ENCODE measurements at places on chromosomes 11 and 22.
A peak's percentile ranks its signal among the peaks of the same experiment; 100 is the strongest.

GRCh38 chr11:121238956-121239355, 53.6 kb upstream of the SC5D start:
- DNase-seq: no peak

DNA sequence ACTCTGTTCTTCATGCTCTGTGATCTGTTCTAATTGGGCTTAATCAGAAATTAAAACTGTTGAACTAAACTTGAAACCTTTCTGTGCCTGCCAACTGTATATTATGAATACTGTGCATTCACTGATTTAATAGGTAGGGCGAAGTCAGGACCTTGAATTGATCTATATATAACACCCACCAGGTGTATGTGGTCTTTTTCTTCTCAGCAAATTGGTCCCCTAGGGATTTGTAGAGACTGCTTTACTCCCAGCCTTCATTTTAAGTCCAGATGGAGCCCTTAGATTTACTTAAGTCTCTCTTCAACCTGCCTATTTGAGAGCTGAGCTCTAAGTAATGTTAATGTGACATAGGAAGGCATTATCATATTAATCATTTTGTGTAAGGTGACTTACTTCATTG, 257.5 kb downstream of the TMEM135 start:
- no peak for DNase-seq

DNA sequence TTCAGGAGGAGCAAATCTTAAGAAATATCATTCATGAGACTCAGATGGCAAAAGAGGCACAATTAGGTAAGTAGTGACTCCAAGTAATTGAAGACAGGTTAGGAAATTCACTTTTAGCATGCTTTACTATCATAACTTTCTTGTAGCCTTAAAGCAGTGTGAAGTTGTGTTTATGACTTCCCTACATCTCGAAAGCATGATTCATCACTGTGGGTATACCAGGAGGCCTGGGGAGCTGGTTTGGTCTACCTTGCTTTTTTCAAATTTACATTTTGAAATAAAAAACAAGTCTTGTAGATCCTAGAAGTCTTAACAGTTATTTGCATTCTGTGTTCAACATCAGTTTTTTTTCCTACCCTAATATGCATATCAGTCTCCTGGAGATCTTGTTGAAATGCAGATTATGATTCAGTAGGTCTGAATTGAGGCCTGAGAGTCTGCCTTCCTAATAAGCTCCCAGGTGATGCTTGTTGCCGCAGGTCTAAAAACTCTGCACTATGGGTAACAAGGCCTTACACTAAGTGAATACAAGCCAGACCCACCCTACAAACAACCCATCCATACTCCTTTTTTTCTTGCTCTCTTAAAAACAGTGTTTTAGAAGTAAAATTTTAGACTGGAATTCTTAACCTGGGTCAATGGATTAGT, 41.4 kb downstream of the TTC17 start:
- DNase-seq: peak; percentile 28

GRCh38 chr11:73315293-73316020, 7.4 kb downstream of the ARHGEF17 start:
- DNase-seq: no peak

GRCh38 chr11:92931746-92932422, 37.6 kb upstream of the MTNR1B start:
- DNase-seq: no peak

GRCh38 chr11:46351148-46351547, 3.9 kb downstream of the DGKZ start:
- no peak for DNase-seq

DNA sequence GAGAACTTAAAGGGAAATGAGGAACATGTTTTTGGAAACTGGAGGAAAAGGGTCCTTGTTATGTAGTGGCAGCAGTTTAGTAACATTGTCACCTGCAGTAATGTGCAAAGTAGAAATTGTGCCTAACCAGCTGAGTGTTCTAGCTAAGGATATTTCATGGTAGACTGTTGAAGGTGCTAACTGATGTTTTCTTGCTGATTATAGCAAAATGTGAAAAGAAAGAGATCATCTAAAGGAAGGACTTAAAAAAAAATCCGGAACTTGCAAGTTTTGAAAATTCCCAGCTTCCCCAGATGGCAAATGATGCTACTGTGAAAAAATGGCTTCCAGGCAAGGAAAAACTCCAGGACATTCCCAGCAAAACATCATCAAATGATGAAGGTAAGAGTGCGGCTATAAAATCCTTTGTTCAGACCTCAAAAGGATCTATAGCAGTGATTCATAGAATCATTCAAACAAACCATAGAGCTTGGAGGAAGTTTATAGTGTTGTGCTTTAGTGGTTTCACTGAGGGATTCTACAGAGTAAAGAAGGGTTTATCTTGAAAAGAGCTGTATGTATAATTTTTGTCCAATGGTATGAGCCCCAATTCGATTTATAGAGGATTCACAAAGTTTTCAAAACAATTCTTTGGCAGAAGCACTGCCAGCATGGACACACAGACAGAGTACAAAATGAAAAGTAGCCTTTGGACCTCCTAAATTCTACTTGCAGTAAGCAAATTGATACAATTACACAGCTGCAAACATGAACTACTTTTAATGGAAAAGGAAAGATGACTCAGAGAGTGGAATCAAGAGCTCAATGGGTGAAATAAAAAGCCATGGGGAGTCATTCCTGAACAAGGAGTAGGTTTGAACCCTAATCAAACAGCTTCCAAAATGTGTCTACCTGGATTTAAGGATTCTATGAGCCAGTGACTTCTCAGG, 4.3 kb upstream of the TRIM44 start:
- DNase-seq: no peak

GRCh38 chr11:57640068-57640800, 9.5 kb downstream of the YPEL4 start:
- DNase-seq: no peak

GRCh38 chr11:119419834-119420492, 3.0 kb downstream of the THY1 start:
- no peak for DNase-seq

DNA sequence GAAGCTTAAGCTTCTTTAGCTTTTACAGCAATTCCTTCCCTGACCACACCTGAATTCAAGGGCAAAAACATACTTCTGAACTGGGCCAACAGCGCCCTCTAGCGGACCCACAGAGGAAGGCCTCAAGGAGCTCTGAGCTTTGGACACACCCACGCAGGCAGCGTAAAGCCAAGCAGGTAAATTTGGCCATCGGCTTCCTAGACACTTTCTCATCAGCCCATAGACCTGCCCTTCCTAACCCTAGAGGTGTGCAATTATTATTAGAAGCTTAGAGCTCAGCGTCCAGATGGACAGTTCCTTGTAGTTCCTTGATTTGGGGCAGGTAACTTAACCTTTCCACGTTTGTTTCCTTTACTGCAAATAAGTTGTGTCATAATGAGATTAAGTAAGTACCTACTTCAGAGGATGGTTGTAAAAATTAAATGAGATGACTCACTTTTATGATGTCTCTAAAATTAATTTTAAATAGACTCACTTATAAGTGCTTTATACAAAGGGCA, 25.7 kb upstream of the HMGXB4 start:
- peak; percentile 84 for DNase-seq

DNA sequence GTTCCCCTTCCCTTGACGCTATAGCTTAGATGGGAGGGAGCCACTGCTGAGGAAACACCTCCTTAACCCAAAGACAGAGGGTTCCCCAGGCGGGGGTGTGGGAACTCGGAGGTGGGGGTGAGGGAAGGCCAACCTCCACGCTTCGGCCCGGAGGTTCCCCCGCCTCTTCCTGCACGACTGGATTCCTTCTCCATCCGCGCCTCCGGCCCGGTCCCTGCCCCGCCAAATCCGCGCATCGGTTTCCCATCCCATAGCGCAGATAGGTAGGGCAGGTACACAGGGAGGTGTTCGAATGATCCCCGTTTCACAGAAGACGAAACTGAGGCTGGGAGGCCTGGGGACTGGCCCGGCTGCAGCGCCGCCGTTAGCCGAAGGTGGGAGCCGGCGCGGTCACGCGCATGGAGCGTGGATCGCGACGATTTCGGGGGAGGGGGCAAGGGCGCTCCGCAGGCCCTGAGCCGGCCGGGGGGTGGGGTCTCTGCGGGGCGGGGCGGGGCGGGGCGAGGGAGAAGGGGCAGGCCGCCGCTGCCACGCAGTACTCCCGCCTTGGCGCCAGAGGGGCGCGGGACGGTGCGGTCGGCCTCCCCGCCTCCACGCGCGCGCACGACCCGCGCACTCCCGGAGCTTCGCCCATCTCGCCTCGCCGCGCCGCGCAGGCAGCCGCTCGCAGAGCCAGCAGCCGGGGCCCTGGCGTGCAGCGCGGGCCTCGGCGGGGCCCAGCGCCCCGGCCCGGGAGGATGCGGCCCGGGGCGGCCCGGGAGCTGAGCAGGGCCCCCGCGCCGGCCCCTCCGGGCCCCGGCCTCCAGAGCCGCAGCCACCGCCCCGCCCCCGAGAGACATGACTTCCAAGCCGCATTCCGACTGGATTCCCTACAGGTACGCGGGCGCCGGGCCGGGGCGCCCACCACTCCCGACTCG, at the start of gene TUB:
Gene TUB (plus strand): TSS at position 538 of the 917 bp plus-strand sequence. CDS start 300 bp downstream, at position 838.
- DNase-seq: peak; percentile 13

- no peak for DNase-seq
These were observed 394.0 kb downstream of the LRRC4C start for GRCh38 chr11:41065432-41065831.

GRCh38 chr11:7512525-7513233, 1.1 kb upstream of the PPFIBP2 start:
- no peak for DNase-seq

- no peak for DNase-seq
These were observed 423.7 kb downstream of the BRD1 start for GRCh38 chr22:49404020-49404419.

DNA sequence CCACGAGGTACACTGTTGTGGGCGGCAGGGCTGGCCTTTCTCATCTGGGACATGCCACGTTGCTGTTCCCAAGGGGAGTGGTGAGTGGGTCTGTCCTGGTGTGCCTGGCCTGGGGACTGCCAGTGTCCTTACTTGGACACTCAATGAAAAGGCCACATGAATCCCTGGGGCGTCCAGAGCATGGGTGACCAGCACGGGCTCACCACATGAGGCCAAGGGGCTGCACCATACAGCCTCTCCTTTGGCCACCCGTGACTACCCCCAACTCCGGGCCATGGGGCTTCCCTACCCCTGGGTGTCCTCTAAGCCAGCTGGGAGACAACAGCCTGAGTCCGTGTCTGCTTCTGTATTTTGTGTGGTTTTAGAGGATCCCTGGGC, 20.2 kb upstream of the TXNRD2 start:
- no peak for DNase-seq

- no peak for DNase-seq
These were observed 3.9 kb downstream of the GSTT4 start for GRCh38 chr22:24001314-24001713.

- no peak for DNase-seq
These were observed 161.8 kb upstream of the GRK3 start for GRCh38 chr22:25402501-25403283.

GRCh38 chr22:49268924-49269323, 558.7 kb downstream of the BRD1 start:
- DNase-seq: no peak

DNA sequence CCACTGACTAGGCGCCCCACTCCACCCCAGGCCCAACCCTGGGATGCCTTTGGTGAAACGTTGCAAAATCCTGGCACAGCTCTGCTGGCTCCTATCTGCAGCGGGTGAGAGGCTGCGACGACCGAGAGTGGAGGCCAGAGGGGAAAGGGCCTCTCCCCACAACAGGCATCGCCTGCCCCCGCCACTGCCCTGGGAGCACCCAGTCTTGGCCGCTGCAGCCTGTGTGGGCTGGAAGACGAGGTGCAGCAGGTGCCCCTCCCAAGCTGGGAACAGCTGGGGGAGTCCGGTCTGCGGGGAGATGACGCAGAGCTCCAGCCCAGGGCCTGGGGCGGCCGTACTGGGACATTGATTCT, 4.2 kb upstream of the PIM3 start:
- DNase-seq: no peak

DNA sequence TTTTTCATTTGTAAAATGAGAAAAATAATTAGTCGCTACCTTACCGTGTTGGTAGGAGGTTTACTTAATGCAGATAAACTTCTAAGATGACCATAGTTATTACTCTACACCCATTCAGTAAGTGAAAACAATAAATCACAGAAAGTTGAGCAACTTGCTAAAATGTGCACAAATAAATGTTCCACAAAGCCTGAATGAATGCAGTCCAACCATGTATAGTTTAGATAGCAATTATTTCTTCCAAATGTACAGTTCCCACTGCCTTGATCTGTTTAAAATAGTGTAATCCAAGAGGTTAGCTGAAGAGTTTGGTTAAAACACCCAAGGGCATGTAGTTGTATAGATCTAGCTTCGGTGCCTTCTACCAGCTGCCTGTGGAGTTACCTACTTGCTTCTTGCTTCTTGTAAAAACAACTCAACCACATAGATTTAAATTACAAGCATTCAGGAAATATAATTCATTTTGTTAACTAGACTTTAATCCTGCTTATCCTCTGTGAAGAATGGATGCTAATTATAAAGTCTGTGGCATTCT, 106.3 kb upstream of the CARD18 start:
- no peak for DNase-seq

DNA sequence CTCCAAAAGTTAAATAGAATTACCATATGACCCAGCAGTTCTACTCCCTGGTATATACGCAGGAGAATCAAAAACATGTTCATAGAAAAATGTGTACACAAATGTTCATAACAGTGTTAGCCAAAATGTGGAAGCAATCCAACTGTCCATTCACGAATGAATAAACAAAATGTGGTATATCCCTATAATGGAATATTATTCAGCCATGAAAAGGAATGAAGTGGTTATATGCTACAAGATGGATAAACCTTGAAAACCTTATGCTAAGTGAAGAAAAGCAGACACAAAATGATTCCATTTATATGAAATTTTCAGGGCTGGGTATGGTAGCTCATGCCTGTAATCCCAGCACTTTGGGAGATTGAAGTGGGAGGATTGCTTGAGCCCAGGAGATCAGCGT, 16.1 kb downstream of the POLD4 start:
- DNase-seq: no peak

GRCh38 chr11:32830796-32831195, 1.1 kb downstream of the PRRG4 start:
- DNase-seq: no peak

DNA sequence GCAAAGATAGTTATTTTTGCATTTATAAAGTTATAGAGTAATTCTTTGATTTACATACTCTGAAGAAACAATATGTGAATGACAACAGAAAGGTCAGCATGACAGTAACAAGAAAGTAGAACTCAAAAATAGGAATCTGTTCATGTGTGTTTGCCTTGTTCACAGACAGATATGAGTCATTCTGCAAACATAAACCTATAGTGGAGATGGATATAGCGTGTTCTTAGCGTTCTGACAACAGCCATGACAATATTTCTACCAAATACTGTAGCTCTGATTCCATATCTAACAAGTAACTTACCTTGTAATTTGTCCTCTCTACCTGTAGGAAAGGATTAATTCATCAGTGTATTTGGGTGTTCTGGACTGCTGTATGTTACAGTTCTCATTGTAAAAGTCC, 208.5 kb upstream of the MTMR2 start:
- no peak for DNase-seq

GRCh38 chr11:73001615-73002014, 140.5 kb downstream of the FCHSD2 start:
- DNase-seq: no peak

Measured in activated CD4-positive, alpha-beta memory T cell treated with anti-CD3 and anti-CD28 coated beads for 36 hours (primary cell).